Stimulated activated CD8-positive, alpha-beta memory T cell treated with anti-CD3 and anti-CD28 coated beads, Interleukin-7, amount 100 ng/mL, for 24 hours (primary cell): ENCODE measurements at places on chromosomes 3 and 15.

GRCh38 chr3:164514576-164514975 is 563.7 kb downstream of the SI start:
- DNase-seq: no peak

- no peak for DNase-seq
Measured at GRCh38 chr15:101413239-101413638, 76.3 kb downstream of the PCSK6 start.

- no peak for DNase-seq
Measured at GRCh38 chr3:53377794-53378193, 30.5 kb upstream of the DCP1A start.

GRCh38 chr3:59980576-59980975 is 930.8 kb upstream of the CFAP20DC start:
- DNase-seq: no peak

DNA sequence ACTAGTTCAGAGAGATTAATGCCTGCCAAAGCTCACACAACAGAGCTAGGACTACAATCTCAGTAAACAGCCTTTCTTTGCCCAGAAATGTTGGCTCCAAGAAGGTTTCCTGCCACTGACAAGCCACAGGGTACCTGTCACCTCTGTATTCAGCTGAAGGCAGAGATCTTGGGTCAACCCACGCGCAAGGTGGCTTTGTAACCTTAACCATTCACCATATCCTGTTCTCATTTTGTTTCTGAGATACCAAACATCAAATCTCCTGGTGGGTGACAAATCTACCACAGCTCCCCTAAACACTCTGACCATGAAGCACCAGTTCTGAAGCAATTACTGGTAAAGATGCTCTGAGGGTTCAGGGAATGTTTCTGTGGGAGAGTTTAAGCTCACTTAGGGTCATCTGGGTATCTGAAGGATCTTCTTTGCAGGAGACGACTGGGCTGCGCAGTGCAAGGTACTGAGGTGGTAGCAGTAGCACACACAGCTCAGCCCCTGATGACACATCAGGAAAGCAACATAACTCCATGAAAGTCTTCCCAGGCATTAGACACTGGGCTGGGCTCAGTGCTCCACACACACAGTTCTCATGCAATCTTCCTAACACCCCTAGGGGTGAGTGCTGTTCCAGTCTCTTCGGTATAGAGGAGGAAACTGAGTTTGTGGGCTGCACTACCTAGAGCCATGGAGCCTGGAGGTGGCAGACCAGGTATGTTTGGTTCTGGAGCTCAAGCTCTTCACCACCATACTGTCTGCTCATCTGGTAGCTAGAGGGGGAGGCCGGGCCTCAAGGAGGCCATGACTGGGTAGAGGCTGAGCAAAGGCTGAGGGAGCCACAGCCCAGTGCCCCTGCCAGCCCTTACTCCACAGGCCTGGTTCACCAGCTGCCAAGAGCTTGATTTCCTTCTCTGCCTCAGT is 7.7 kb downstream of the CXCR6 start:
- peak; percentile 37 for DNase-seq

DNA sequence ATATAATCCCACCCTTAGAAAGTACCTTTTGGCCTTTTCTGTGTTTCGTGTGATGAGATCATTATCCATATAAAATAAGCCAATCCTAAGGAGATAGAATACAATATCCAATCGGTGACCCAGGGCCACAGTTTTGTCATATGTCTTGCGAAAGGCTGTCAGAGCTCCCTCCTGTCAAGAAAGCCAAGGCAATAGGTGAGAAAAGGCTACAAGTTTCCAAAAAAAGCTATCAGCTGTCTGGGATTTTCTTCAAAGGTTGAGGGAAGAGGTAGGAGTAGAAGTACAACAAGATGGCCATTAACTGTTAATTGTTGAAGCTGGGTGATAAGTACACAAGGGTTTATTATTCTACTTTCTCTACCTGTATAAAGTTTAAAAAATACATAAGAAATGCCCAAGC is 4.0 kb downstream of the PSMD6 start:
- DNase-seq: no peak

GRCh38 chr15:73004462-73004861 is 47.8 kb upstream of the NEO1 start:
- DNase-seq: no peak

GRCh38 chr3:143286392-143287010 is 166.9 kb downstream of the CHST2 start:
- no peak for DNase-seq

DNA sequence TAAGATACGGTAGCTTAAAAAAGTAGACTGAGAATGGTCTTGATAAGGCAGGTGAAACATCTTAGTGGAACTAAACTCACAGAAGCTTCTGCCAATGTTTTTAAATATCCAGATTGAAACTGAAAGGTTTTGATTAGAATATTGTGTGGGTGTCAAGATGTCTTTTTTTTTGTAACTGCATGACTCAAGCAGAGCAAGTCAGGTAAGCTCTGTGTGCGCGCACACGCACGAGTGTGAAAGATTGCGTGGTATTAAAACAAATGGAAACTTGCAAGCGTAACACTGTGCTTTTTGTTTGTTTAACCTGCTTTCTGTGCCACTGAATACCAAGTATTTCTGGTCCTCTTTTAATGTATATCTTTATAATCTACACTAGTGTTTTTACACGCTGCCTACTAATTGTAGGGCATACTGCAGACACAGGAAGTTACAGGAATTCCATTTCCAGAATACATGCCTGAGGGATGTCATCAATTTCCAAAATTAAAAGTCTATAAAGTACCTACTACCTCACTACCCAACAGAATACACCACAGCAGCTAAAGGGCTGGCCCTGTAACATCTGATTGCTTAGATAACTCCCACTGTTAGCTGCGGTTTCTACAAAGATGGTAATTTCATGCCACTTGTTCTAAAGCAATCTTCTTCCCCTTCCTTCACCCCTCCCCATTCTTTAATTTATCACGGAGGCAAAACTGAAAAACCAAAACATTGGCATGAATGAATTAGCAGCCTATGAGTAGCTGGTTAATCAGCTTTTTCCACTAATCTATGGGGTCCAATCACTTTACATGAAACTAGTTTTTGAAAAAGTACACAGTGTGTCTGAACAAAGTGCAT is 472.8 kb downstream of the SHQ1 start:
- no peak for DNase-seq

DNA sequence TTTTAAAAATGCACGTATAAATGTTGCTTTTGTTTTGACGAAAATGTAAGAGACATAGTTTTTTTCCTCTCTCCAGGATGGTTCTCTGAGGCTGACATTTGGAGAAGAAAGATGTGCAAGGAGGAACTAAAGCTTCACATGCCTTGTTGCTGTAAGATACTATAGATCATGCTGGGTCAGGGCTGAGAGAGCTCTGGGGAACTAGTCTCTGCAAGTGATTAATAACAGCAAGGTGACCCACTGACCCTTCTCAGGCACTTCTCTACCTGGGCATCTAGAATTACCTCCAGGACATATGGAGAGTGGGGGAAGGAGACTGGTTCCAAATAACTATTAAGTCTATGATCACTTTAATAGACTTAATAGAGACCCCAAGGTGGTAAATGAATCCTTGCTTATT is 246.0 kb downstream of the KBTBD8 start:
- DNase-seq: no peak

- DNase-seq: no peak
Measured at GRCh38 chr3:97979610-97980009, 7.4 kb upstream of the RIOX2 start.

DNA sequence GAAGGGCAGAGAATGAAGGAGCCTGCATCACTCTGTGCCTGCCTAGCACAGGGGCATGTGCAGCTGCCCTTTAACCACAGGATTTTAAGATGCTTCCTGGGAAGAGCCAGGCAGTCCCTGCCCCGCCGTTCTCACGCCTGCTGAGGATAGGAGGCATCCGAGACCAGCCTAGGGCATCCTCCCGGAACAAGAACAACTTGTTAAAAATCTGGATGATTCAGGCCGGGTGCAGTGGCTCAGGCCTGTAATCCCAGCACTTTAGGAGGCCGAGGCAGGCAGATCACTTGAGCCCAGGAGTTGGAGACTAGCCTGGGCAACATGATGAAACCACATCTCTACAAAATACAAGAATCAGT is 15.2 kb downstream of the NRROS start:
- DNase-seq: no peak

DNA sequence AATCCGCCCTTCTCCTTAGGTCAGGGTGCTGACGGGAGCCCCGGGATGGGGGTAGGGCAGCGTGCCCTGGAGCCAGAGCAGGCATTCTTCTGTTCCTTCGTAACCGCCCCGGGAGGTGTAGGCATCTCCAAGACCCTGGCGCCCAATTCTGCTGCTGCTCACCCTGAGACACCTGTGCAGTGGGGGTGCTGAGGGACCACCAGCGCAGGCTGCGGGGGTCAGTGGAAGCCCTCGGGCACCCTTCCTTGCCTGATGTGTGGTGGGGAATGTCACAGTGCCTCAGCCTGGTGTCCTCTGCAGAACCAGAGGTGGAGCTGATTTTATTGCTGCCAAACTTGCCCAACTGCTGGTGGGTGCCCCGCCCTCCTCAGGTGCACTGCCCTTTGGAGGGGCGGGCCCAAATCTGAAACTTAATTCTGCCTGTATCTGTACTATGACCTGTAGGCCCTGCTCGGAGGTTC is 7.3 kb downstream of the CSK start:
- DNase-seq: no peak

DNA sequence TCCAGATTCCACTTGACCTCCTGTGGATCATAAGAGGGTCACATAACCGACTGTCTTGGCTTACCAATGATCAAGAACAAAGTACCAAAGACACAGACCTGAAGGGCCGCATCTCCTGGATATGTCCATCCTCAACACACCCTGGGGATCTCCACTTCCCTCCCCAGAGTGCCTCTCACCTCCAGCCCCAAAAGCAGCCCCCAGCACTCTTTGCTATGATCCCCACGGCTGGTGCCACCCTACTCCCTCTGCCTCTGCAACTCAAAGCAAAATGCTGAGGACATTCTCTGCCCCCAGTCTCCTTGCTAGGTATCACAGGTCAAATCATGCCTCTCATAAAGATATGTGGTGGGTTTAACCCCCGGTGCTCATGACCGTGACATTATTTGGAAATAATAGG is 32.7 kb downstream of the SLCO2A1 start:
- no peak for DNase-seq

- DNase-seq: no peak
Measured at GRCh38 chr3:46678280-46678679, 15.2 kb downstream of the ALS2CL start.

GRCh38 chr15:51724673-51725072 is 12.8 kb downstream of the LYSMD2 start:
- DNase-seq: no peak

DNA sequence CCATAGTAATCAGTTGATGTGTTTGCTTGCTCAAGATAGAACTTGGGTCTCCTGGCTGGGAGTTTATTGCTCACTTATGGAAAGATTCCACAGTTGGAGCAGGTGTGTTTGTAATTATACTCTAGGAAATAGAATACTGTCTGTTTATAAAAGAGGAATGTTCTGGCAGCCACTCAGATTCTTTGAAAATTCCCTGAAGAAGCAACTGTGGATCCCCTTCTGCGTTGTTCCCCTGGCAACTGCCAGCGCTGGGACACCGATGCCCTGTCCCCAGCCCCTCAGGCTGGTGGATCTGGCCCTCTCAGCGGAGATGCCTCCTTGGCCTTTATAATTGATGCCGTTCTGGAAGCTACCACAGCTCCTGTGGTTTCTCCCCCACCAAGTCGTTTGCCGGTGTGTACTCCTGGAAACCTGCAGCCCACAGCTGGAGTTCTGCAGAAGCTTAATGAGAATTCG is 225.9 kb downstream of the ITPR1 start:
- no peak for DNase-seq

DNA sequence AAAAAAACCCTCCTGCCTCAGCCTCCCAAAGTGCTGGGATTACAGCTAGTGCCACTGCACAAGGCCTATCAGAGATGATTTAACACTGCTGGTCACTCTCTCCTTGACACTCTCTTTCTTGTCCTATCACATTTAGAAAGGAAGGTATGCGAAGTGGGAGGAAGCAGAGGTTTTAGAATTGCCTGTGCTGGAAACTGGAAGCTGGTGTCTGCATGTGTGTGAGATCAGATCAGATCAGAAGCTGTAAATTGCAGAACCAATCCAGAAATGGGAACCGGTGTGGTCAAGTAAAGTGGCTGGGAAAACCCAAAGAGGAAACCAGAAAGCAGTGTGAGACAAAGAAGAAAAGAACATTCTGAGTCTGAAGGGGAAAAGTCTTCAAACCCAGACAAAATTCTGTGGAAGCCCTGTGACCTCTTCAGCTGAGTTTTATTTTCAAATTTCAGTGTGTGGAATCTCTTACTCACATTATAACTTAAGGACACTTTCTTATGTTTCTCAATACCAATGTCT is 2.8 kb downstream of the EFHB start:
- DNase-seq: no peak

DNA sequence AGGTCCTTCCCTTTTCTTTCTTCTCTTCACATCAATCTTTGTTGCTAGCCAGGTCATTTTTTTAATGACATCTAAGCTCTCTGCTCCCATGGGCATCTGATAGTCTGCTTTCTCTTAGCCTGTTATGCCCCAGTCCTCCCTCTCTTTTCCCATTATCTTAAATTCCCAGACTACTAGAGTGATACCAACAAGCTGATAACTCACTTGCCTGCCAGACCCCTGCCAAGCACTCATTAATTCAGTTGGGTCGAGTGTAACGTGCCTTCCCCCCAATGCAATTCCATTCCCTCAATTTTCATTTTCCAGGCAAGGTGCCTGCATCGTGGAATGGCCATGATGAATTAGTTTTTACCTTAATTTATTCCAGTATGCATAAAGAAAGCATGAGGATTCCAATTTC is 450.8 kb upstream of the ADAMTS9 start:
- DNase-seq: no peak

- DNase-seq: no peak
Measured at GRCh38 chr15:67082007-67082536, 16.7 kb downstream of the SMAD3 start.

DNA sequence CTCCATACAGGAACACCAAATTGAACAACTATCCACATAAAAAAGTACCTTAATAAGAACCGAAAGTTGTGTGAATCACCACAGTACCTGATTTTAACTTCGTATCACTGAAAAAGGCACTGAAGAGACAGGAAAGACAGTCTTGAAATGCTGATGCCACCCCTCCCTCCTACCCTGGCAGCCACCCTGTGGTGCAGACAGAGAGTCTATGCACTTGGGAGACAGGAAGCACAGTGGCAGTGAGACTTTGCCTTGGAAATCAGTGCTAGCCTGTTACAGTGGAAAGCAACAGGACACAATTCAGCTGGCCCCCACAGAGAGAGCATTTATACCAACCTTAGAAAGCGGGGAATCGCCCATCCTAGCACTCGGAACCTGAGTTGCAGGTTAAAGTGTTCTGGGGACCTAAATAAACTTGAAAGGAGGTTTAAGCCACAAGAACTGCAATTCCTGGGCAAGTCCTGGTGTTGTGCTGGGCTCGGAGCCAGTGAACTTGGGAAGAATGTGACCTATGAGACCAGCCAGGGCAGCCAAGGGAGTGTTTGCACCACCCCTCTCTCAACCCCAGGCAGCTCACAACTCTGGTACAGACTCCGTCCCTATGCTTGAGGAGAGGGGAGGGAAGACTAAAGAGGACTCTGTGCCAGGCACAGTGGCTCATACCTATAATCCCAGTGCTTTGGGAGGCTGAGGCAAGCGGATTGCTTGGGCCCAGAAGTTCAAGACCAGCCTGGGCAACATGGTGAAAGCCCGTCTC is 240.1 kb downstream of the ISL2 start:
- DNase-seq: no peak

- no peak for DNase-seq
Measured at GRCh38 chr3:171353423-171353822, 106.8 kb downstream of the TNIK start.
